ENCODE measurements at places on chromosomes 12 and 14.

- DNase-seq, result no peak
Measured at GRCh38 chr14:69808919-69809808, 12.1 kb upstream of the SLC10A1 start.

GRCh38 chr14:79580906-79581305 lies 630.4 kb downstream of the DIO2 start:
- DNase-seq, result no peak

- DNase-seq, result no peak
Measured at GRCh38 chr12:4440187-4440941, 5.3 kb downstream of the FGF6 start.

GRCh38 chr14:29671034-29671433 lies 256.6 kb downstream of the PRKD1 start:
- no peak for DNase-seq

DNA sequence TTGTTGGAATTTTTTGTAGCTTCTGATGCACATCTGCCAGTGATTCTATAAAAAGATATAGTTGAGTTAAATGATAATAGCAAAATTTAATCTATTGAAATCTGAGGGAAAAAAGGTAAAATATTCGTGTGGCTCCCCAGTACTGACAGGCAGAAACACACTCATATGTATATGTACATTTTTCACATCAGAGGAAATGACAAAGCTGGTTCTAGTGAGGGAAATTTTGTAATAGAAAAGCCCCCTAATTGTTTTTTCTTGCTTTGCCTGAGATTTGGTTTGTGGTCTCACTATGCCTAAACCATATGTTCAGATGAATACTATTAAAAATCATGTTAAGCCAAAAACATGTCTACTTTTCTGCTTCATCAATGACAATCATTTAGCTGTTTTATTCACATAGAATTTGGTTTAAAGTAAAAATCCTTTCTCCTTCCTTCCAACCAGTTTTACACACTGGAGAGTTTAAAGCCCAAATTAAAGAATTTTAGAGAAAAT lies 203.5 kb downstream of the ANO6 start:
- DNase-seq, result no peak
